Activated CD4-positive, alpha-beta T cell treated with anti-CD3 and anti-CD28 coated beads for 36 hours (primary cell): ENCODE measurements at places on chromosomes 13 and 19.

DNA sequence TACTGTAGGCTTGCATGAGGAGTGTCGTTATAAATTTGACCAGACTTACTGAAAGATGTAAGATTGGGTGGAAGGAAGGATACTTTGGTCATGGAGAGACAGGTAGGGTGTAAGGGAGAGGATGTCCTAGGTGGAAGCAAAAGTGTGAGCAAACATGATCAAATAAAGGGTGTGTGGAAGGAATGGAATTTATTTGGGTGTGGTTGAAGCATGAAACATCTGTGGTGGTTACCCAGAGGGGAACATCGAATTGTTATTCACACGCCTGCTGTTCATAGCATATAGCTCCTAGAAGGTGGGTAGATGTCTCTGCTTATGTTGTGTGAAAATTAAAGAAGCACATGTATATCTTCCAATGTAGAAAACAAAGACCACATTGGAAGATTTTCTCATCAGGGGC, 157.7 kb downstream of the ATP8A2 start:
- no peak for DNase-seq

DNA sequence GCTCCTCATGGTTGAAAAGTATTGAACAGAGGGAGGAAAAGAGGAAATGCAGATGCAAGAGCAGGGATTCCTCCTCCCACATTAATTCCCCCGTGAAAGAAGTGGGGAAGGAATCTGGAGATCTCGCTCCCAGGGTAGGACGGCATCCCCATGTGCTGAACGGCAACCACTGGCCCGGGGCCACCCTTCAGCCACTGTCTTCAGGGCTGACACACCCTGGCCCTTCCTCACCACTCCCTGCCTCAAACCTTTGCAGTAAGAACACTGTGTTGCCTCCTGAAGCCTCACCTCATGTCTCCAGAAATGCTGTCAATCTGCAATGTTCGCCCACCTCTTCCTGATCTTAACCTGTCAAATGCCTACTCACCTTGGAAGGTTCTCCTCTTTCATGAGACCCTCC, 10.9 kb upstream of the DOCK9 start:
- no peak for DNase-seq

DNA sequence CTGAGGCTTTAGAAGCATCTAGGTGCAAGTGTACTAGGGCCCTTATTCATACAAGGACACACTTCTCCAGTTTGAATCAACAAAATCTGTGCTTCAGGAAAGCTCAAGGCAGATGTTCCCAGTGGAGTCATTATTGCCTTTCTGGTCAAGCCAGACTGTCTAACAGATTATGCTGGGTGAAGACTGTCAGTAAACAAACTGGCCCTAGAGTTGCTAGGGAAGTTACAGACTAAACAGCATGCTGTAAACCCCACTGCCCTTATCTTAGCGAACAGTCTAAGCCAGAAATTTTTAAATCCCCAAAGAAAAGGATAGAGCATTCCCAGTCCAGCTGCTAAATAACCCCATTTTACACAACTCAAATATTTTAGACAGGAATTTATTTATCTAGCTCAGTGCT, 1701.3 kb upstream of the PRR20A start:
- DNase-seq: no peak

DNA sequence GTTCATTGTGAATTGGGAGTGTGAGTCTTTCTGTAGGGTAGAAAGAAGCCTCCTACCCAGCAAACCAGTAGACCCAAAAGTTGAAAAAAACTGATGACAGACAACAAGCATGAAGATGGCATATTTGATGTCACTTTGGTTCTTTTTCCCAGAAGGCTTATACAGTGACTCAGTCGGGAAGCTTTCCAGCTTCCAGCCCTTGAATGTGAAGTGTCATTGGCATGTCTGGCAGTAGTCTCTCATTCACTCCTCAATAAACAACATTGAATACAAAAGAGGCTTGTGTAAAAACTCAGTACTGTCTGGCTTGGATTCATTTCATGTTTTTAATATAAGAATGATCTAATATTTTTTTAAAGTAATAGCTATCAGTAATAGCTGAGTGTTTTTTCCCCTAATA, 68.7 kb downstream of the IPO5 start:
- DNase-seq: no peak

DNA sequence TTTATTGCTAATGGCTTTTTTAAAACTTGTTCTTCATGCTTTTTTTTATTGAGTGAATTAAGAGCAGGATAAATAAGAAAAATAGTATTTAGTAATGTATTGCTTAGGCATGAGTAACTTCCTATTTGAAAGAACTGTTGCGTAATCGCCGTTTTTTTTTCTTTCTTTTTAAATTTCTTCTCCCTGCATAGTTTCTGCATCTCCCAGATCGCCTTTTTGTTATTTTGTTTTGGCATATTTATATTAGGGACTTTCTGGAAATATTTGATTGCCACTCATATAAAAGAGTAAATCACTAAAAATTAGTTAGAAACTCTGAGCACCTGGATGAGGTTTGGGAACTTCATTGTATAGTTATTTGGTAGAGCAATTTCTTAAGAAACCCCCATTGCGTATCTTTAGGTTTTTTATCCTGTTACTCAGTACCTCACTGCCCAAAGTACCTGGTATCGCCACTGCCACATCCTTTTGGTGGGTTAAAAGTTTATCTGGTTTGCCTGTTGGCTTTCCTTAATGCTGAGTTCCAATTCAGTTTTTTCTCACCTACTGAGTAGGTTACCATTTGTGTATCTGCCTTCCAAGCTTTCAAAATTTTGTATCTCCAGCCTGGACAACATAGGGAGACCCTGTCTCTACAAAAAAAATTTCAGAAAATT, 36.2 kb upstream of the LPAR6 start:
- DNase-seq: no peak

GRCh38 chr13:24168392-24168750, 7.9 kb downstream of the SPATA13 start:
- DNase-seq: peak; percentile 35

DNA sequence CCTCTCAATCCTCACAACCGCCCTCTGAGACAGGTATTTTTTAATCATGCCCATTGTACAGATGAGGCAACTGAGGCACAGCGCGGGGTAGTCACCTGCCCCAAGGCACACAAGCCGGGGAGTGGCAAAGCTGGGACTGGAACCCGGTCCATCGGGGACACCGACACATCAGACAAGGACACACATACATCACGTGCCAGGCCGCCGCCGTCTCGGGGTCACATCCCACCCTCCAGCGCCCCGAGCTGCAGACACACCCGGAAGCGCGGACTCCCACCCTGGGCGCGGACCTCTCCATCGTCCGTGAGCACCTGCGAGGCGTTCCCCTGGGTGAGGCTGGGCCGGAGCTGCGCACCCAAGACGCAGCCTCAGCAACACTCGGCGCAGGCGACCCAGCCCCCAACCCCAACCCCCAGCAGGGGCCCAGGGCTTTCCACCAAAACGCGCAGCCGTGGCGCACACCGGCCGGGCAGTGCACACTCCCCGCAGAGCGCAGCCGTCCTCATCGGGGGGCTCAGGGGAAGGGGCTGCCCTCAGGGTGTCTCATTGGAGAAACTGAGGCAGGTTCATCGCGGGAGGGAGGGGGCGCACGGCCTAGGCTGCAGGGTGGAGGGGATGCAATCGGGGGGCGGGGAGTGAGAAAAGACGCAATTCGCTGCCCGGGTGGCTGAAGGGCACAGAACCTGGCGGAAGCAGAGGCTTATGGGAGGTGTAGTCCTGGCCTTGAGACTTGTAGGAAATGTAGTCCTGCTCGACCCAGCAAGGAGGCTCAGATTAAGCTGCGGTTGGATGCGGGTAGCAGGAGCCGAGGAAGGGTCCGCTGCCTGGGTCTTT, 1.9 kb upstream of the LMTK3 start:
- peak; percentile 86 for DNase-seq

DNA sequence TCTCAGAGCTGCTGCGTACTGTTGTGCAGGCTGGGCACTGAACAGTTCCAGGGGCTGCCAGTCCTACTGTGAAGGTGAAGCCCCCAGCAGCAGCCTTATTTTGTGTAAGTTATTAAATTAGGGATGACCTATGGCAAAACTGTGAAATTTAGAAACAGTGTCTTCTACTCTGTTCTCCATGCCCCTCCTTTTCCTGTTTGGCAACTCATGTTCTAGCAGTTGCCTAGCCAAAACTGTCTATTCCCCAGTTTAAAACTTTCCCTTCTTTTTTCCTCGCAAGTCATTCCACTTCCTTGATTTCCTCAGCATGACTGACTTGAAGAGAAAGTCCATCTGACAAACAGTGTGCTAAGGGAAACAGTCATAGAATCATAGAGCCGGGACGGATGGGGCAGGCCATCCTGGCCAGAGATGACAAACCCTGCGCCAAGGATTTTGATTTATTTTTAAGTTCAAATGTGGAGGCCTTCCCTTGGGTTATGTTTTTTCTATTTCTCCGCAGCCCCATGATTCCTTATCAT, 78.1 kb upstream of the OLFM4 start:
- no peak for DNase-seq

GRCh38 chr19:33621811-33622504, at the start of gene CHST8:
TSS of gene CHST8 (plus strand) at chr19:33621953. CDS start at chr19:33689262, 67,309 bp downstream.
- DNase-seq: peak; percentile 15

GRCh38 chr19:33062902-33063301, 1.8 kb downstream of the RHPN2 start:
- no peak for DNase-seq

- DNase-seq: no peak
Measured at GRCh38 chr19:12244370-12244769, 50.3 kb downstream of the ZNF44 start.

DNA sequence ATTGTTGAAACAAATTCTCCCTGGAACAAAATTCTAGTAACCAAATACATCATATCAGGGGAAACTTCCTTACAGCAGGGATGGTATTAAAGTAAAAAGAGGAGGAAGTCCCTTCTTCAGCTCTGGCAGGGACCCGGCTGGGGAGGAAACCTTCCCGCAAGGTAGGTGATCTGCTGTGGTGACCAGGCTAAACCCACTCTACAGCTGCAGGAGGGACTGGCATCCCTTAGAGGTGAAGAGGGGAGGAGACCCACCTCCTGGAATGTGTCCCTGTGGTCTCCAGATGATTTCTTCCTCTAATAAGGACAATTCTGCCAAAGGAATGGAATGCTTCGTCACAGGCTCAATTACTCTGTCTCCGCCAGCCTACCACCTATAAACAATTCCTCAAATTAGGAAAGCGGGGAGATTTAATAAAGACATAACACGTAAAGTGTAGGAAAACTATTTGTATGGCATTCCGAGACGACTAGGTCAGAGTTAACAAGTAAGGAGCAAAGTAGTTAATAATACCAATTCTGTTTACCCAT, 637 bp upstream of the PDS5B start:
- DNase-seq: peak; percentile 15

DNA sequence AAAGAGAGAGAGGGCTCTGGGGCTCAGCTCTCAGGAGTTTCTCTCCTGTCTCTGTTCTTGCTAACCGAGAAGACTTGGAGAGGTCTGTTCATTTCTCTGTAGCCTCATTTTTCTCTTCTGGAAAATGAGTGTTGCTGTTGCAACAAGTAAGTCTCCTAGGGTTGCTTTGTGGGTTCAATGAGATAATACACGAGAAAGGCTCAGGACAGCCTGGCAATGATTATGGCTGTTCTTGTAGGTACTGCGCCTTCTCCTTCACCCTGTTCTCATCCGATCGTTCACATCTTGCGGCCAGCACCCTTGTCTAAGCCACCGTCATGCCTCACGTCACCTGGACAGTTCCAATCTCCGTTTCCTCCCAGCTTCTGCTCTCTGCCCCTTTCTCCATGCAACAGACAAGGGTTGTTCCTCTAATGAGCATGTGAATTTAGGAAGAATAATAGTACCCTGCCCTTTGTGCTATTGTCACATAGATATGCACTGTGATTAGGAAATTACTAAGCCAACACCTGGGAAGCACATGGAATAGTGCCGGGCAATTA, 4.2 kb downstream of the C5AR1 start:
- DNase-seq: no peak
